ENCODE measurements at places on chromosomes 3 and 15.

- DNase-seq = no peak
Observed at GRCh38 chr15:90929246-90930019, 2.9 kb downstream of the HDDC3 start.

DNA sequence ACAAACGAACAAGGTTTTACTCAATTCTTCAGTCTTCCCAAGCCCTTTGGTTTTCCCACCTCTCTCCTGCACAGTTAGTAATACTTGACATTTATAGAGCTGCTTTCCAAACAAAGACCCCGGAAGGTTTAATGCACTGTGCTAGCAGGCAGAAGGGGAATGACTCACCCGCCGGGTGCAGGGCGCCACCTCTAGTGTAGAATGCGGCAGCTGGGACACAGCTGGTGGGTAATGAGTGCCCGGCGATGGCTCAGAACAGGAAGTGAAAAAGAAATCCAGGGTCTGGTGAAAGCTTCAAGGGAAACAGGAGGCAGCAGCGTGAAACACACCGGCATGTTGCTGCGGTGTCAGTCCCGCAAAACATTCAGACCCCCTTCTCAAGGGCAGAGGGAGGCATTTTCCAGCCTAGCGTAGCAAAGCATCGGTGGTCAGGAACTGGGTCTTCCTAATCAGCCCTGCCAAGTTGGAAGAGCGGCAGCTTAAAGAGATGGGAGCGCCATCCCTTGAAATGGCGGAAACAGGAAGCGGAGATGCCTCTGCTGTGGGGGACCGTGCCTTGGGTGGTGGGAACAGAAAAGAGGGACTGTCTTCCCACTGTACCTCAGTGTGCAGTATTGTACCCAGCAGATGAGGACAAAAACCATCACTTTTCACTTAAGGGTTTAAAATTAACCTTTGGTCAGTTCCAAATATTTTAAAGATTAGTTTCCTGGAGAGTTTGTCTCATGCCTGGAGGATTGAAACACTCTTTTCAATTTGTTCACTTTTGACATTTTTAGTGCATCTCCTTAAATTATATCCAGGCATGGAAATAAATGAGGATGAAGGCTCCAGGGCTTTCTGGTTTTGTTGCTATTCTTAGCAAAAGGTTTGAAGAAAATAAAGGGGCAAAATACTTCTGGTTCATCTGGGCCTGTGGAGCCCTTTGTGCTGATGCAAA, 160.7 kb upstream of the MCTP2 start:
- DNase-seq = no peak

DNA sequence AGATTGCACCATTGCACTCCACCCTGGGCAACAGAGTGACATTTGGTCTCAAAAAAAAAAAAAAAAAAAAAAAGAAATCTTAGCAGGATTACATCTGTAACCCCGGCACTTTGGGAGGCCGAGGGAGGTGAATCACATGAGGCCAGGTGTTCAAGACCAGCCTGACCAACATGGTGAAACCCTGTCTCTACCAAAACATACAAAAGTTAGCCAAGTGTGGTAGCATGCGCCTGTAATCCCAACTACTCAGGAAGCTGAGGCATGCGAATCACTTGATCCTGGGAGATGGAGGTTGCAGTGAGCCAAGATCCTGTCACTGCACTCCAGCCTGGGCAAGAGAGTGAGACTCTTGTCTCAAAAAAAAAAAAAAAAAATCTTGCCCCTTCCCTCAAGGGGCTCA, 40.4 kb downstream of the LIPC start:
- no peak for DNase-seq

- no peak for DNase-seq
Observed at GRCh38 chr3:127962937-127963336, 47.9 kb downstream of the KBTBD12 start.

DNA sequence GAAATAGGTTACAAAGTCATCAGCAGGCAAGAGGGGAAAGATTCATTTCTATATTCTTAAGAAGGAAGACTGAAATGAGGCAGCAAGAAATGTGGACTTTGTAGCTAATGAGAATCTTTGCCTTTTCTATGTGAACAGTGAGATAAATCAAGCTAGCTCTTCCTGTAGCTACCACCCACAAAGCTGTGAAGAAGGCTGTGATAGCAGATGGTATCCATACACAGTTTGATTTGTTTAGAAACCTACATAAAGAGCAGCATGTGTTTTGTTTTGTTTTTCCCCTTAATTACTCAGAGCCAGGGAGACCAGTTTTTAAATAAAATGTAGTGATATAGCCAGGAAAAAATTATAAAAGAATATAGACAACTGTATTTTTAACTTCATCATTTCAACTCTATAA, 45.5 kb downstream of the TEX9 start:
- no peak for DNase-seq

DNA sequence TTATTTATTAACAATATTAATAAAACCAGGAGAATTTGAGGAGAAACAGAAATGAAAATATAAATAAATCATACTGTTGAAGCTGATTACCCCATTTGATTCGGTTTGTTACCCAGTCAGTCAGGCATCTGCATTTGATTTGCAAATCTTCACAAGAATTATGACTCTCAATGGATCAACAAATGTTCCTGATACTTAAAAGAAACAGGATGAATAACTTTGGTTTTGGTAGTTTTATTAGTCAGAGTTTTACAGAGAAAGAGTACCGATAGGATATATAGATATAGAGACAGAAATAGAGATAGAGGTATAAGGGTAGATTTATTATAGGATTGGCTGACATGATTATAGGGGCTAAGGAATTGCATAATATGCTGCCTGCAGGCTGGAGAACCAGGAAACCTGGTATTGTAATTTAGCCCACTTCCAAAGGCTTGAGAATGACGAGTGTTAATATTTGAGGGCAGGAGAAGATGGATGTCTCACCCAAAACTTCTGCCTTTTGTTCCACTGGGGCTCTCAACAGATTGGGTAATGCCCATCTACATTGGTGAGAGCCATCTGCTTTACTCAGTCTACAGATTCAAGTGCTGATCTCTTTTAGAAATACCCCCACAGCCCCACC, 241.6 kb upstream of the COL8A1 start:
- no peak for DNase-seq
